NCI-H187 treated with DMSO at 0.1 percent for 48 hours (cell line): ENCODE measurements at places on chromosomes 7 and 10.

GRCh38 chr10:68566955-68567354 is 6.8 kb downstream of the TET1 start:
- DNase-seq, result no peak

DNA sequence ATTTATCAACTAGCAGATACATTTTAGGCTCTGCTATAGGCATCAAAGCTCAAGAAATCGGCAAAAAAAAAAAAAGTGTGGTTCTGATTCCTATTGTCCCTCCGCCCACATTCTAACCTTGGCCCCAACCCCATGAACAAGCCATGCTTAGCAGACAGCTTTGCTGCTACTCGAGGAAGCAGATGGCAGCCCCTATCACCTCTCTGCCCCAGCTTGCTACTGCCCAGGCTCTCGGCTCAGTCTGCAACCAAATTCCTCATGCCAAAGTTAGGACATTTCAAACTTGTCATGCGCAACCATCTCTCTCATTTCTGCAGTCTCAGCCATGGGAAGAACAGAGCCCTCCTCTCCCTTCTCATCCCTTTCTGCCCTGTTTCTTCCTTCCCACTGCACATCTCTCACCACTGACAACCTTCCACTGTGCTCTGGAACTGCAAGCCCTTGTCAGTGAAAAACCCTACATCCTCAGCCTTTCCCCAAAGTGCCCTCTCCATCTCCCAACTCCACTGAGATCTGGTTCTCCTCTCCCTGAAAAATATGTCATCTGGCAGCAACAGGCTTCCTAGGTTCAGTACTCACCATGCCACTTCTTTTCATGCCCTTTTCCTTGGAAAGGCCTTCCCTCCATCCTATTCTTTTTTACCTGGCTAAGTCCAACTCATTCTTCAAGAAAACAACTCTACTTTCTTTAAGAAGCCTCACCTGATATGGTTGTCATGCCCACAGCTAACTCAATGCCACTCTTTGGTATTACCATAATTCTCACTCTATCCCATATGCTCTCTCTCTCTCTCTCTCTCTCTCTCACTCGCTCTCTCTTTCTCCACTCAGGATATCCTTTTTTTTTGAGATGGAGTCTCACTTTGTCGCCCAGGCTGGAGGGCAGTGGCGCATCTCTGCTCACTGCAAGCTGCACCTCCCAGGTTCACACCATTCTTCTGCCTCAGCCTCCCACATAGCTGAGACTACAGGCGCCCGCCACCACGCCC is 60.1 kb upstream of the FHIP2A start:
- DNase-seq, result no peak

GRCh38 chr7:148391591-148391990 is 199.0 kb upstream of the C7orf33 start:
- DNase-seq, result no peak

GRCh38 chr10:129973674-129974059 is 9.6 kb upstream of the EBF3 start:
- no peak for DNase-seq

DNA sequence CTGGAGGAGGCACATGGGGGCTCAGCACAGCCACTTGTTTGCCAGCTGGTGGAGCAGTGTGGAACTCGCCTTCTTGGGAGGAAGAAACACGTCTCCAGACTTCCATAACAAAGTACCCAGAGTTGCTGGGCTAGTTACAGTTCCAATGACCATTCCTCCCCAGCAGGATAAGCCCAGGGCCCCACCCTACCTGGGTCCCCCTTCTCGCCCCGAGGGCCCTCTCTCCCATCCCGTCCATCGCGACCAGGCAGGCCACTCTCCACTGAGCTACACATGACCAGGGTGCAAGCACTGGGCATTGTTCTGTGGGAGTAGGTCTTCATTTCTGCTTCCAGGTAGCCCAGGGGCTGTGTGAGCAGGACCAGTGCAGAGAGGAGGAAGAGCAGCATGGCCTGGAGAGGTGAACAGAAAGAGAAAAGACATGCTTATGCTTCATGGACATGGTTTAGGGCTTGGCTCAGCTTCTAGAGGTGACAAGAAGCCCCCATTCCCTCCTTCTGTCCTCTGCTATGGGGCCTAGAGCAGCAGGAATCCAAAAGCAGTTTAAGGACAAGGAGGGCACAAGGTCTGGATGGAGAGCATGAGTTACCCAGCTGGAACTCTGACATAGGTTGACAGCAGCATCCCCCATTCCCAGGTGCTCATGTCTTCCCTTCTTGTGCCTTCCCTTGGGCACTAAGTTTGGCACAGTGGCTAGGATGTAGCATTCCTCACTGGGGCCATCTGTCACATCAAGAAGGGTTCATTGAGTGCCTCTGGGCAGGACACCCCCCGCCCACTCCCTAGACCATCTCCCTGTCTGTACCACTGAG is 2.4 kb downstream of the SFTPD start:
- DNase-seq, result no peak

- no peak for DNase-seq
Measured at GRCh38 chr10:12639996-12640944, 290.9 kb downstream of the CAMK1D start.

- no peak for DNase-seq
Measured at GRCh38 chr10:6406220-6407033, 173.6 kb downstream of the PRKCQ start.

GRCh38 chr7:25572423-25572822 is 344.1 kb upstream of the NPVF start:
- DNase-seq, result no peak

- DNase-seq, result no peak
Measured at GRCh38 chr10:119567978-119568377, 25.5 kb upstream of the RGS10 start.

DNA sequence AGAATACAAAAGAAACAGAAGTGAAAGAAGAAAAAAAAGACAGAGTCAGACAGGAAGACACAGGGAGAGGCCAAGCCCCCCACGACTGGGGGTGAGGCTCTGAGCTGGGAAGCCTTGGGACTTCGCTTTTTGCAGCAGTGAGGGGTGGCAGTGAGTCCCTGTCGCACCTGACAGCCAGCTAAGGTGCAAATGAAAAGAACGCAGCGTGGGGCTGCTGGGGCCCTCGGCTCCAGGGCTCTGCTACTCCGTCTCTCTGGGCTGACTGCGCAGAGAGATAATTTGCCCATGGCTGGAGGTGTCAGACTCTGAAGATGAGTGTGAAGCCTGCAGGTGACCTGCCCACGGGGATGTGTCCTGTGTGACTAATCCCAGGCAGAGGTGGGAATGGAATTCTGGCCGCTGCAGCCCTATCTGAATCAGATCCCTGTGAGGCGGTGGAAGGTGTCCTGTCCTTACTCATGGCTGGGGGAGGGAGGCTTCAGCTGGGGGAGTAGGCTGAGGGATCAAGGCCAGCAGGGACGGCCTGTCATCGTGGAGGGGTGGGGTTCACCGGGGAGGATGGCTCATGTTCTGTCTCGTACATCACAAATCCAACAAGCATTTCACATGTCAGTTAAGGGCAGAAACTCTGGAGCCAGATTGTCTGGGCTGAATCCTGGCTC is 96.4 kb downstream of the SLIT1 start:
- DNase-seq, result no peak

DNA sequence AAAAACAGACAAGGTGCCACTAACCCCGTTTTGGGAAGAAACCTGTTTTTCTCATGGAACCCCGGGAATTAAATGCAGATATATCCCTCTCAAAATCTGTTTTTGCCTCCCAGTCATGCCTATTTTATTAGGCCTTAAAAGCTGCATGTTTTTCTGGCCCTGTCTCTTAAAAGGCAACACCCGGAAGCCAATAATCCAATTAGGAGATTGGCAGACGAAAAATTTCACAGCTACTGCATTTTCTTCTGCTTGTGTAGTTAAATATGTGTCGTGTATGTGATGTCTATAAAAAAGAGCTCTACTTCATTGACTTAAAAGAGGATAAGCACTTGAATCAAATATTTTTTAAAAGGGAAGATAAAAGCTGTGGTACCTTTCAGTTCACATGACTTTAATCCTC is 31.9 kb upstream of the OPTN start:
- no peak for DNase-seq

- no peak for DNase-seq
Measured at GRCh38 chr7:132666774-132667172, 90.5 kb upstream of the PLXNA4 start.

DNA sequence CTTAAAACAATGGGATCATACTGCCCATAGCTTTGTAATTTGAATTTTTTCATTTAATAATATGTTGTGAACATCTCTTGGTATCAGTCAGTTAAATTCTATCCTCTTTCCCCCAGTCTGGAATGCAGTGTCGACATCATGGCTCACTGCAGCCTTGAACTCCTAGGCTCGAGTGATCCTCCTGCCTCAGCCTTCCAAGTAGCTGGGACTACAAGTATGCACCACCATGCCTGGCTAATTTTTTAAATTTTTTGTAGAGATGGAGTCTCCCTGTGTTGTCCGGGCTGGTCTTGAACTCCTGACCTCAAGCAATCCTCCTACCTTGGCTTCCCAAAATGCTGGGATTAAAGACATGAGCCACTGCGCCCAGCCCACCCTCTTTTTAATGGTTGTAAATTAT is 34.6 kb downstream of the MPLKIP start:
- no peak for DNase-seq

DNA sequence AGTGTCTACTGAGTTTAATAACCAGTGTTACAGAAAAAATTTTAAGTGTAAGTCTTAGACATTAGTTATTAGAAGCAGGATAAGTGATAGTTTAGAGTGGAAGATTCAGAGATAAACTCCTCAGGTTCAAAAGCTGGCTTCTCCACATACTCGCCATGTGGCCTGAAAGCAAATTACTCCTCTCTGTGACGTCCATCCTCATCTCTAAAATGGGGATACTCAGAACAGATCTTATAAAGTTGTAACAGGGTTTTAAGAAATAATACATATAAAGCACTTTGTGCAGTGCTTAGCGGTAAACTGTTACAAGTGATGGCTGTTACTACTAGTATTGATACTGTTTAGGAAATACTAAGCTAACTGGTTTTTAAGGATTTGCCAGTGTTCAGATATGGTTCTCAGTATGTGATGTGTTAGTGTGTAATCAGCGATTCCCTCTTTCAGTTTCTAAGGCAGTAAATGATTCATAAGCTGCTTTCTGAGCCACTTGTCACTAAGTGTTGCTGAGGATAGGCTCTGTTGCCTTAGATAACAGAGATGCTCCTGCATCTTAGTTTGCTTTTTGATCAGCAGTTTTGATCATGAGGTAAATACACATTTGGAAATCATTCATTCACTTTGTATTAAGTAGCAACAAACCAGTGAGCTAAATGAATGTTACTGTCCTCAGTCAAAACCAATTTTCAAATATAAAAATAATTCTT is 58.7 kb downstream of the CYP51A1 start:
- no peak for DNase-seq

DNA sequence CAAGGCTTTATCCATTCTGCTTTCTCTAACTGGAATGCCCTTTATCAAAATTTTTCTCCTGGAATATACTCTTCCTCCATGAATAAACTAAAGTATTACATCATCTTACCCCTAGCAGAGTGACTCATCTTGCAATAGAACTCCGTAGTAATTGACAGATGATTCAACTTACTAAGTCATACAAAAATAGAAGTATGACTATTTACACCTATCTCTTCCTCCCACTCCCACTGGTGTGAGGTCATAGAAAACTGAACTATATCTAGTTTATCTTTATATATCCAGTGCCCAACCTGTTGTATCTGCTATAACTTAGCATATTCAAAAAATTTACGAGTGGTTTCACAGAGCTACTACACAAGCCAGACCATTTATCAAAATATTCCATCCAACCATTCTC is 26.1 kb downstream of the ABCB1 start:
- no peak for DNase-seq

DNA sequence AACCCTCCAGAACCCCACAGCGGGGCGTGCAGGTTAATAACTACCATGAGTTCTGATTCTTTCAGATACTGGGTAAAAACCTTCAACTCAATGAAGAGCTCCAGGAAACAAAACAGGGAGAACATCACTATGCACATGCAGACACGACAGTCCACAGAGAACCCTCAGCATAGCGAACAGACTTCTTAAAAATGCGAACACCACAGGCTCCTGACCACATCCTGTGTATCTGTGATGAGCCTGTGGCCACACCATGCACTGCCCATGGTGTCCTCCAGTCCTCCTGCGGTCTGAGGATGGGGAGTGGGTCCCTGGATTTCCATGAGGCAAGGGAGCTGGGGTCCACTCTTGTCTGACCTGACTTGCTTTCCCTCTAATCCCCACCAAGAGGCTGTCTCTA is 107.2 kb downstream of the COBL start:
- DNase-seq, result no peak

DNA sequence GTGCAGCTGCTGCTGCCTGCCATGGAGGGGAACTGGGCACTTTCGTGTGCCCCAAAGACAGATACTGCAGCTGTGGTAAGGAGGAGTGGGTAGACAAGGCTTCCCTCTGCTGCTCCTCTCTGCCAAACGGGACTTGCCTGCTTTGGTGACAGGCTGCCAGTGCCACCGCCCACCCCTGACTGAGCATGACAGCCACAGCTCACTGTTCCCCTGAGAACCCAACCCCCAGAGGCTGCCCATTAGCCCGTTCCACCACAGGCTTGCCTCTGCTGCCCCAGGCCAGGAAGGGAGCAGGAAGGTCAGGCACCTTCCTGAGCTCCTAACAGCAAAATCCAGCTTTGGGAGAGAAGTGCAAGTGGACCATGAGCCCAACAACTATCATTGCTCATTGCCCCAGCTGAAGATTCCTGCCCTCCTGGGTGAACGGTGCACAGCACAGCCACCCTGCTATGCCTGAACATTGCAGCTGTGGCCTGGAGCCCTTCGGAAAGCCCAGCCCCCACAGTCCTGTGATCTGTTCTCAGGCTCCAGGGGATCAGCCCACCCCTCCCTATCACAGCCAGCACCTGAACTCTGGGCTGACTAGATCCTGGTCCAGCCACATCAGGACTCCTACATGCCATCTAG is 58.7 kb upstream of the ANTXRL start:
- no peak for DNase-seq

DNA sequence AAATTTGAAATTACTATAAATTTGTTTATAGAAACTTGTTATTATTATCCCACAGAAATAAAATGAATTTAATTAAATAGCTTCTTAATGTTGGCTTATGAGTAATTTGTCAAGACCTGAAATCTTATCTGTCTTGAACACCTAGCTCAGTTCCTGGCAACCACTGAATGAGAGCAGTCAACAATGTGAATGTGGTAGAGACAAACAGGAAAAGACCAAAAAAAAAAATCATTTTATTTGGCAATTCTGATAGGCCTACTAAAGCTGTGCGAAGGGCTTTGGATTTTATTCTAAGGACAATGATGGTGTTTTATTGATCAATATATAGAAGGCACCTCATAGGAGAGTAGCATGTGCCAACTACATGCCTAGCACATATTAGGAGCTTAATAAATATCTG is 127.8 kb upstream of the RSU1 start:
- DNase-seq, result no peak

DNA sequence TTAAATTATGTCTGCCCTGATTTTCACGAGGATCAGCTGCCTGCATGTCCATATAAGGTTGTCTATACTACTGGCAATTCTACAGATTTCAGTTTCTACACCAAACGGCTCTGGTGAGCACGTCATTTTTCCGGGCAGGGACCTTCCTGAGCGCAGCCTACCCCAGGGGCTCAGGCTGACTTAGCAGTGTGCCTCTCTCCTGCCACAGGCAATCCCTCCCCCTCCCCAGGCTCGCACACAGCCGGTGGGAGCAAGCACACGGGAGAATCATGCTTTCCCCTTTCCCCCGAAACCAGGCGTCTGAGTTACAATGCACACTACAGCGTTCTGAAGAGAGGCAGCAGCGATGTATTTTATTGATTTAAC is 1.7 kb downstream of the KLF6 start:
- DNase-seq, result no peak

GRCh38 chr7:568031-568951 is 48.6 kb upstream of the PDGFA start:
- no peak for DNase-seq

- DNase-seq, result no peak
Measured at GRCh38 chr10:45106236-45106856, 105.6 kb downstream of the ZNF22 start.
